Activated T-helper 1 cell treated with anti-CD3 and anti-CD28 coated beads, Interleukin-2, amount 50 U/mL, for 16 hours (primary cell): ENCODE measurements at places on chromosomes 2 and 18.

DNA sequence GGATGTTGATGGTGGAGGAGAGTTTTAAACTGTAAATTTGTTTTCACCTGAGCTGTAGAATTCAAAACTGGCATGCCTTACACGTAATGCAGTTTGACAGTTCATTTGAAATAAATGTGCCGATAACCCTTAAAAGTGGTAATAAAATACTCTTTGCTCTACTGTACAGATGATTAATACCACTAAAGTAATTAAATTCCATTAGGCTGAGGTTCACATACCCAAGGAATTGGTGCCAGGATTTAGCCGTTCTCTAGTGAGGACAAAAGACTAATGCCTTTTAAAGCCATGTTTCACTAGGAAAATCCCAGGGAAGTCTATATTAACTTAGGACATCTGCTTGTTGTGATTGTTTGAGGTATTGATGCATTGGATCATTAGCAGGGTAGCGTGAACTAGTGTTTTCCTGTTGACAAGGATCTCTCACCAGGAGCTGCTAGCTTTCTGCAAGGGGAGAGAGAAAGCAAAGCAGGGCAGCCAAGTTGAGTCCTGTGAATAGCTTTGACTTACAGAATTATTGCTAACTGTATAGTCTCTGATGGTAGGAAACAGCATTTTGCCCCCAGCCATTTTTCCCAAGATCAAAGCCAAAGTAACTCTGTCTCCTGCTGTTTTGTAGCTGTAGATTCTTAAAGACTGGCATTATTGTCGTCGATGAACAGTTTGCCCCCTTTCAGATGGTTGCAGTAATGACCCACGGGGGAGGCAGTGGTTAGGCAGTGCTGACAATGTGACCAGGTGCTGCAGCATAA lies 280.9 kb upstream of the FANCL start:
- no peak for DNase-seq

DNA sequence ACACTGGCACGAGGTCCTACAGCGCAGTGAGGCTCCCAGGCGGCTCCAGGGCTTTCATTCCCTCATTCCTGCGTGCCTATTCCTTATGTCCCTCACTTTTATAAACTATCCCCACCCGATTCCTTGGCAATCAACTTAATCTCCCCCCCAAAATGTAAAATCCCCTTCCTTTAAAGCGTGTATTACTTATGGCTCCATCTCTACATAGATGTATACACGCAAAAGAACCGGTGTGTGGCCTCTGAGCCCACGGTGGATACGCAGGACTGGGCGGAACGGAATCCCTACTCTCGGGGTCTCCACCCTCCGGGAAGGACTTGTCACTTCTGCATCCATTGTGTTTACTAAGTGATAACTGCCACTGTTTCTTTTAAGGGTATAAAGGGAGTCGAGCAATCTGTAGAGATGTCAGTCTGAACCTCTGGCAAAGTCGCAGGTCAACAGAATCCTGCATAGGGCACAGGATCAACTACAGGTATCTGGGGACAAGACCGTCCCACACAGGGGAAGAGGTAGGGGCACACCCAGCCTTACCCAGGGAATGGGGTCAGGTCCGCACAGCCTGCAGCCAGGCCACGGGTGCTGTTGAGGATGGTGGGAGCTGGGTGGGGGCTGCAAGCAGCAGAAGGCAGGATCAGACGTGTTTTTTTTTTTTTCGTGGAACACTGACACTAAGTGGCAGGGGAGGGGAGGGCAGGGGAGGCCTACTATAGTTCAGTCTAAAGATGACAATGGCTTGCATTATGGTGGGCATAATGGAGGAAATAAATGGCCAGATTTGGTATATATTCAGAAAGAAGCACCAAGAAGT lies 42.1 kb downstream of the HDLBP start:
- DNase-seq, result no peak

DNA sequence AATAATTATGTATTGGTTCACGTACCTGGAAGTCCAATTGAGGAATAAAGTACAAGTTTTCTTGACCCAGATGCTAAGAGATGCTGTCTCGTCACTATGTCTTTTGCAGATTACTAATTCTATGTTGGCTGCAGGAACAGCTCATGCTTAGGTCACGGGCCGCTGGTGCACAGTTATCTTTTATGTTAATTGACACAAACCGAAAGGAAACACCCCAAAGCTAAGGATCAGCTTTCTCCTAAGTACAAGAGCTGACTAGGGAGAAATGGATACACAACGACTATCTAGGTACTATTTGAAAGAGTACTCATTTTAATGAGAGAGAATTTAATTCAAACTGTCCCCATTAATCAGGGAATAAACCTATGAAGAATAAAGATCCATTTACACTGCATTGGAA lies 217.7 kb upstream of the SLC35G4 start:
- no peak for DNase-seq

DNA sequence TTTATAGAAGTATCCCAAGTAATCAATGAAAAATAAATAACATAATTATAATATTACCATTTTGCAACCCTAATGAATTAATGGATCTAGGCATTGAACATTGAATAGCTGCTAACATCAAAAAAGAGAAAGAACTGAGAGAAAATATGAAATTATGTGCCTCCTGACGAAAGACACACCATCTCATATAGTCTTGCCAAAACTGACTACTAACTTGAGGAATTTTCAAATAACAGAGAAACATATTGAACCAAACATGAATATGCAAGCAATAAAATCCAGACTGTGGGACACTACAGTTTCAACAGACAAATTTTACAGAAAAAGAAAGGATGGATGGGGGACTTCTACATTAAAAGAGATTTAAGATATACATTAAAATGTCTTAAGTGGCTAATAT lies 165.7 kb downstream of the WDPCP start:
- DNase-seq, result no peak

- no peak for DNase-seq
Measured at GRCh38 chr2:62293151-62293489, 97.2 kb downstream of the B3GNT2 start.

DNA sequence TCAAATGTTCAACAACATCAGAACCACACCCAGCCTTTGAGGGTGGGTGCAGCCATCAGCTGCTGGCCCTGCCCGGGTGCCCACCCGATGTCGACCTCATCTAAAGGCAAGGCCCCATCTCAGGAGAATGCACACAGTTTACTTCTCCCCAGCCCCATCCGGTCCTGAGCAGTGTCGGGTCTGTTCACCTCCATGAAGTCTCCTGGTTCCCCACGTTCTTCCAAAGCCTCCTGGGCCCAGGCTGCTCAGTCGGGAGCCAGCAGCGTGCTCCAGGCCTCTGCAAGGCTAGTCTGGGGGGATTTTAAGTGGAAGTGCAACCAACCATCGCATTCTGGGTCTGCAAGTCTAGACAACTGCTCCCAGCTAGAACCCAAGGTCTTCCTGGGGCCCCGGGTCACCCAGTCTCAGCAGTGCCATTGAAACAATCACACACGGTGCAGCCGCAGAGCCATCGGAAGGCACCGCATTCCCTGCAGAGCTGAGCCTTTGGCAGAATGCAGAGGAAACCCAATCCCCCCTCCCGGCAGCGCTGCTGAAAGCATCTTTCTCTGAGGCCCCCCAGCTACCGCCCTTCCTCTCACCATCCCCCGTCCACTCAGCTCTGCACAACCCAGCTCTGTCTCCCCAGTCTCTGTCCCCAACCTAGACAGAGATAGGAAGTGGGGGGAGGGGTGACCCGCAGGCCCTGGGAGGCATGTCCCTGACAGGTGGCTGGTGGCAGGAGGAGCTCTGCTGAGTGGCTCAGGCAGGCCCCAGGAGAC lies 8.5 kb downstream of the ESPNL start:
- no peak for DNase-seq

GRCh38 chr18:22935431-22935830 lies 2.3 kb downstream of the RBBP8 start:
- no peak for DNase-seq

DNA sequence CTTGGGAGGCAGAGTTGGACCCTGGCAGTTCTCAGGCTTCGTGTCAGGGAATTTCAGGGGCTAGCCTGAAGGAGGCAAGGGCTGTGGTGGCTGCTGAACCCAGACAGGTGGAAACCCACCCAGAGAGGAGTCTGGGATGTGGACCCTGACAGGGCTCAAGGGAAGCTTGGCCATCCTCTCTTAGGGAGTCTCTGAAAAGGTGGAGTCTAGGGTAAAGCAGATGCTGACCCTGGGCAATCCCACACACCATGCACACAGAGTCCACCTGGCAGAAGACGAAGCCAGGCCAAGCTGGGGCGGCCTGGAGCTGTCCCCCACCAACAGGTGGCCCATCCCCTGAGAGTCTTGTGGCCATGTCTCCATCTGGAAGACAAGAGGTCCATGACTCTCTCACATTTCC lies 41.2 kb upstream of the TEX51 start:
- DNase-seq, result no peak

DNA sequence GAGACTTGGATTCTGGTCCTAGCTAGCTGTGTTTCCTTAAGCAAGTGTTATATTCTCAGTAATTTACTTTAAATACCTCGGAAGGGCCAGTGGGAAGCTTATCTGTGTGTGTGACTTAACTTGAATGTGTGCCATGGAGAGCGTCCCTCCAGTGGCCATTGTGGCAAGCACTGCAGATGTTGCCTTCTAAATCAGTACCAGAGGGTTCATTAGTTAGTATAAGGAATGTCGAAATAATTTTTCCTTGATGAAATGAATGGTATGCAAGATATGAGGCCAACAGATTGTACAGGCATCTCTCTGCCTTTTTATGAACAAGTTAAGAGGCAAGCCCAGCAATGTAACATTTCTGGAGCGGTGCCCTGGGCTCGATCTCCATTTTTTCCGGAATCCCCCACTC lies 52.0 kb downstream of the FBXO36 start:
- DNase-seq, result no peak

- no peak for DNase-seq
Measured at GRCh38 chr18:58776084-58776483, 88.6 kb upstream of the ZNF532 start.

- no peak for DNase-seq
Measured at GRCh38 chr2:56681659-56682396, 498.0 kb downstream of the CCDC85A start.

- DNase-seq, result no peak
Measured at GRCh38 chr18:22203536-22204213, 34.3 kb downstream of the GATA6 start.

DNA sequence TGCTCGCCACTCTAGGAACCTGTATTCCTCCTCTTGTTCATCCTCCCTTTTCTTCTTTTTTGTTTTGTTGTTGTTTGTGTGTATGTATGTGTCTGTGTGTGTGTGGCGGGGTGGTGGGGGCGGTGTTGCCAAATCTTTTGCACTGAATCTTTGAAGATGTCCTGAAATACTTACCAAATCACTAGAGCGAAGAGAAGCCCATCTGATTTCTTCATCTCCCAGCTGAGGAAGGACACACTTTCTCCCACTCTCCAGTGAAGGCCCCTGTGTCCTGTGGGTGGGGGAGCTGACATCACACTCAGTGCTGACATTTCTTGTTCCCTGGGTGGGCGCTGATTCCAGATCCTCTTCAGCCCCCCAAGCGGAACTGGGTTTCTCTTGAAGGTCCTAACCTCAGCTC lies 74.5 kb downstream of the NEDD4L start:
- no peak for DNase-seq

DNA sequence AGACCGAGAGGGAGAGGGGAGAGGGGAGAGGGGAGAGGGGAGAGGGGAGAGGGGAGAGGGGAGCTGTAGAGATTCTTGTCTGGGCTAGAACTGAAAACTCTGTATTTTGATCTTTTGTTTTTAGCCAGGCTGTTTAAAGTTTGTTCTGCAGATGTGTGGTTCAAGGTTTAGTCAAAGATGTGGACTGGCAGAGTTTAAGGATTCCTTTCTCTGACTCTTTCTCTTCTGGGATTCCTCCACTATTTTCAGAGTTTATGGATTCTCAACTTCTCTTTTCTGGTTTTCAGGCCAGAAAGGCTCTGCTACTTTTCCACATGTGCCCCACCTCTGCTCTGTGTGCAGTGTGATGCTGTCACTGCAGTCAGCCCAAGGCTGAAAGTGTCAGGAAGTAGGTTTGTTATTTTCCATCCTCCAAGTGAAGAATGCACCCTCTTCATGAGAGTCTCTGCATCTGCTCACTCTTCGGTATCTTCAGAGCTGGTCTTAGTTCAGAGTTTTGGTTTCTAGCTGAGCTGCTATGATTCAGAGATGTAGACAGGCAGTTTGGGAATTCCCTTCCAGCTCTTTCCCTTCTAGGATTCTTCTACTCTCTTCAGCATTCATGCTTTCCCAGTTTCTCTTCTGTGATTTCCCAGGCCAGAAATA lies 130.9 kb upstream of the SMAD7 start:
- no peak for DNase-seq

GRCh38 chr2:173271825-173272224 lies 82.8 kb upstream of the CDCA7 start:
- no peak for DNase-seq

DNA sequence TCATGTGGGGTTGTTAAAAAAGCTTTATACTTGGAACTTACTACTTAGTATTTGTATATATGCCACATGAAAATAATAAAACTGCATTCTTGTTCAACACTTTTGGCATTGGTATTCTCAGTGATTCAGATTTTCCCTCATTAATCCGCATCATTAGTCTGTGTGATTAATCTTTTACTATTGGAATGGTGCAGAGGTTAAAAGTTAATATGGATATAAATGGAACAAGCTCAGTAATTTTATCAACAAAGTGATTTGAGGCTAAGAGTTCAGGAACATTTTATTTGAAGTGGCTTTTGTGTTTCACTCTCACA lies 45.4 kb upstream of the REG3G start:
- no peak for DNase-seq

- no peak for DNase-seq
Measured at GRCh38 chr18:13573750-13574149, 152.6 kb downstream of the FAM210A start.

DNA sequence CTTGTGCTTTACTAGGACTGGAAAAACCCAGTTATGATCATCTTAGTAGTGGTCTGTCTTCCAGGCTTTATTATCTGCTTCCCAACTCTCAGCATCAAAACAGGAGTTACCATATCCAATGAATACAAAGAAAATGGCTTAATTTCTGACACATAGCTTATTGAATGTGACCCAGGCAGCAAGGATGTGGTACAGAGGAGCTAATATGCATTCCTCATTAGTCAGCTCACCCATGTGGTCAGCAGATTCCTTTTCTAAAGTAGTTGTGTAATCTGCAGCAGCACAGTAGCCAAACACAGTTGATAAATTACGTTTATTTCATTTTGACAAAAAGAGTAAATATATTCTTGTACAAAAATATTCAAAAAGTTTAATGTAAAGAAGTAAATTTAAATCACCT lies 43.6 kb downstream of the TSPYL6 start:
- no peak for DNase-seq

- DNase-seq, result no peak
Measured at GRCh38 chr2:180322781-180323180, 315.7 kb upstream of the CWC22 start.

- no peak for DNase-seq
Measured at GRCh38 chr2:175203621-175204496, 22.3 kb upstream of the ATP5MC3 start.

GRCh38 chr18:13611601-13612195 lies 114.7 kb downstream of the FAM210A start:
- no peak for DNase-seq
